ENCODE measurements at places on chromosomes 1 and 21.

DNA sequence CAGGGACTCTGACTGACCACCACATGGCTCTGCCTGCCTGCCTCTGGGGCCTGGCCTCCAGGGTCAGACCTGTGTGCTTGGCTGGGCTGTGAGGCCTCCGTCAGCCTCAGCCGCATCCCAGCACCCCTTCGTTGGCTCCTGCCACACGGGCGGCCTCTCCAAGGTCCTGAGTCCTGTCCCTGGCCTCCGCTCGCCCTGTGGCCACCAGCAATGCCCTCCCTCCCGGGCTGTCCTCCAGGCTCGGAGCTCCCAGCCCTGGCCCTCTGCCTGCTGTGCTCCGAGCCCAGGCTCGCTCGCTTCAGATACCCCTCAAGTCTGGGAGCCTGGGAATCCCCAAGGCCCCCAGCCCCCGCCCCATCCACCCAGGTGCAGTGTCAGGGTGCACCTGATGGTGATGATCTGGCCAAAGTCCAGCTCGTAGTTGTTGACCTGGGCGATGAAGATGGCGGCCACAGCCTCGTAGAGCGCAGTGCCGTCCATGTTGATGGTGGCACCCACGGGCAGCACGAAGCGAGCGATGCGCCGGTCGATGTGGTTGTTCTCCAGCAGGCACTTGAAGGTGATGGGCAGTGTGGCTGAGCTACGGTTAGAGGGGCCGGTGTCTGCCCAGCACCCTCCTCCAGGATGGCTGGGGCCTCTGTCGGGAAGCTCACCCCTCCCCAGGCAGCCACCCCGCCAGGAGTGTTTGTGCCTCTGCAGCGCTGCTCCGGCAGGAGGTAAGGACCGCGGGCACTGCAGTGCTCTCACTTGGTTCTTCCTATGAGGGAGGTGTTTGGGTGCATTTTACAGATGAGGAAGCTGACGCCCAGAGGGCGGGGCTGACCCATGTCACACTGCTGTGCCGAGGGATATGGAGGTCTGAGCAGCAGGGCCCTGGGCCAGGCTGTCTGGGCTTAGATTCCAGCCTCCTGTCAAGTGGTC, 28.5 kb downstream of the PODN start:
- DNase-seq, result peak; percentile 82

DNA sequence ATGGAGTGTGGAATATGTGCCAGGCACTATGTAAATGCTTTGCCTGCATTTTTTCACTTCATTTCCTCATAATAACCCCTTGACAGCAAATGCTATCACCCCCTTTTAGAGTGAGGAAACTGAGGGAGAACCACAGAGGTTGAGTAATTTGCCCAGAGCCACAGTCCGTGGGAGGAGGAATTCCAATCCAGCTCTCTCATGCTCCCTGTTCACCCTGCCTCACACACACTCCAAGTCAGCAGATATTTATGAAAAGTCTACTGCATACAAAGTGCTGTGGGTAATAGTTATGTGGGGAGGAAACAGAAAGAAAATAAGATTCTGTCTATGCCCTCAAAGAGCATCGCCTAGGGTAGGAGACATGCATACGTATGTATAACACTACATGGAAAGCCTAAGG, 30.9 kb upstream of the RBM15 start:
- DNase-seq, result no peak

DNA sequence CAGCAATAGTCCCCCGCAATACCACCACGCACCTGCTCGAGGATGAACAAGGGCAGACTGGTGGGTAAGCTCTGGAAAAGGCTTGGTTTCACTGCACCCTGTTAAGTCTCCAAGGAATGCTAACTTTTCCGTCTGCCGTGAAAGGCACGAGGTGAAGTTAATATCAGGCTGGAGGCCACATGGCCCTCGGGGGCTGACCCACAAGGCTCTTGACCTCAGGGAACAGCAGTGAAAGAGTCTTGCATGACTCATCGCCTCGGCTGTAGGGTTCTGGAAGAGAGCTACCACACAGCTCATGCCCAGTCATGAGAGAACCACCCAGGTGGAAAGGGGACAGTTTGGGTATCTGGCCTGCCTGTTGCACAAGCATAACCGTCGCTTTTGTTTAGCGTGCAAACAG, 24.7 kb downstream of the SCCPDH start:
- no peak for DNase-seq

DNA sequence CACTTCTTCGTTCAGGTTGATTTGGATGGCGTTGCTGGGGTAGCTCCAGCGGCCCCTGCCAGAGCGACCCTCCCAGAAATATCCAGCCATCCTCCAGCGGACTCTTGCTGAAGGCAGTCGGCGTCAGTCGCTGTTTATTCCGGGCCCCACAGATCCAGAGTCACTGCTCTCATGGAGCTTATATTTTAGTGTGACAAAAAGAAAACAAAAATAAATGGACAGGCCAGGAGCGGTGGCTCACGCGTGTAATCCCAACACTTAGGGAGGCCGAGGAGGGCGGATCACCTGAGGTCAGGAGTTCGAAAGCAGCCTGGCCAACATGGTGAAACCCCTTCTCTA, 791 bp upstream of the CFAP298 start:
- no peak for DNase-seq

DNA sequence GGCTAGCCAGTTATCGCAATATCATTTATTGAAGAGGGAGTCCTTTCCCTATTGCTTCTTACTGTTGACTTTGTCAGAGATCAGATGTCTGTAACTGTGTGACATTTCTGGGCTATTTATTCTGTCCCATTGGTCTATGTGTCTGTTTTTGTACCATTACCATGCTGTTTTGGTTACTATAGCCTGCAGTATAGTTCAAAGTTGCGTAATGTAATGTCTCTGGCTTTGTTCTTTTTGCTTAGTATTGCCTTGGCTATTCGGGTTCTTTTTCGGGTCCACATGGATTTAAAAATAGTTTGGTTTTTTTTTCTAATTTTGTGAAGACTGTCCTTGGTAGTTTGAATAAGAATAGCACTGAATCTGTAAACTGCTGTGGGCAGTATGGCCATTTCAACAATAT, 273.7 kb downstream of the SDCCAG8 start:
- DNase-seq, result no peak

DNA sequence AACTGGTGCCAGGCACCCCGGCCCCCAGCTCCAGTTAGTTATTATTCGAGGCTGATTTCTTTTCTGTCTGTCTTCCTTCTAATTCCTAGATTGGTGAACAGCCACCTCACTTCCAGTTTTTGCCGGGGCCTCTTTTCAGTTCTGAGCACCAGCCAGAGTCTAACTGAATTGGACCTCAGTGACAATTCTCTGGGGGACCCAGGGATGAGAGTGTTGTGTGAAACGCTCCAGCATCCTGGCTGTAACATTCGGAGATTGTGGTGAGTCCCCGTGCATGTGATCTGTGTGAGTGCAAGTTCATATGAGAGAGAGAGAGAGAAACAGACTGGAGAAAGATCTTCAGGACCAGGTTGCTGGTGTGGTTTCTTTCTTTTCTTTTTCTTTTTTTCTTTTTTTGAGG, 13.5 kb downstream of the NLRP3 start:
- no peak for DNase-seq

DNA sequence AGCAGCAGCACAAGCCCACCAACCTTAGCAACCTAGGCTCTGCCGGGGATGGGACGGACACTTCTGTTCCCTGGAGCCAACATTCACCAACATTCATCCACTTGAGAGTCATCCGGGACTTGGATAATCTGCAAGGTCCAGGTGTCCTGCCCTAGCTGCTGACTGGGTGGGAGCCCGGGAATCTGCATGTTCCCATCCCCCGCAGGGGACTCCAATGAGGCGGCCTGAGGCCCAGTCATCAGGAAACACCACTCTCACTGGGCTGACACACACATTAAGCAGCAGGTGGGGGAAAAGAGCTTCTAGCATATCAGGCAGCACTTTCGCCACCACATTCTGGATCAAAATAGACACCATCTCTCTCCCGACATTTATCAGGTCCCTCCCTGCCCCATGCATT, 38.4 kb upstream of the CCSAP start:
- DNase-seq, result no peak

DNA sequence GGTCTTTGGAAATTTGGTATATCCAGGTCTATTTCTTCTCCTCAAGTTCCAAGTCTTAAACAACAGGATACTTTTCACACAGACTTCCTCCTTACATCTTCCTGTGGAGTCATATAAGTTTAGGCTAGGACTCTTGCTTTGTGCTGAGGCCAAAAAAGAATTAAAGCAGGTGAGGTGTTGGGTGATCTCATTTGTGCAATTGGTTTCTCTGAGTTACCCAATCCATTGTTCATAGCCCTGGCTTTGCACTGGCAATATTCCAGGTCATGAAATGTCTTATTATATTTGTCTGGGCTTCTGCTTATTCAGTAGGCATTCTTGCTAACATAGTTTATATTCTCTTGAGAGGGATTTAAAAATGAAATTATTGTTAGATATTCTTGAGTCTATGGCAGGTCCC, 14.1 kb upstream of the KIAA0040 start:
- DNase-seq, result no peak

DNA sequence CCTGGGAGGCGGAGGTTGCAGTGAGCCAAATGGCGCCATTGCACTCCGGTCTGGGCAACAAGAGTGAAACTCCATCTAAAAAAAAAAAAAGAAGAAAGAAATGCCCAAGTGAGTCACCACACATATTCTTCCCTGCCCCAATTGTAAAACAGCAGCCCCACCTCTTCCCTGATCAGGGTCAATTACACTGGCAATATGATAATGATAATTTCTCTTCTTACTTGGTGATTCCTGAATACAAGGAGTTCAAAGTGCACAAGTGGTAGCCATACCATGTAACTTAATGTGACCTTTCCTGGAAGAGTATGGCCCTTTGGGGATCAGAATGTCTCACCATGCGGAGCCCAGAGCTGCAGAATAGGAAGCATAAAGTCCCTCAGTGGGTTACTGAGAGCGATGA, 11.8 kb upstream of the CGN start:
- DNase-seq, result no peak

DNA sequence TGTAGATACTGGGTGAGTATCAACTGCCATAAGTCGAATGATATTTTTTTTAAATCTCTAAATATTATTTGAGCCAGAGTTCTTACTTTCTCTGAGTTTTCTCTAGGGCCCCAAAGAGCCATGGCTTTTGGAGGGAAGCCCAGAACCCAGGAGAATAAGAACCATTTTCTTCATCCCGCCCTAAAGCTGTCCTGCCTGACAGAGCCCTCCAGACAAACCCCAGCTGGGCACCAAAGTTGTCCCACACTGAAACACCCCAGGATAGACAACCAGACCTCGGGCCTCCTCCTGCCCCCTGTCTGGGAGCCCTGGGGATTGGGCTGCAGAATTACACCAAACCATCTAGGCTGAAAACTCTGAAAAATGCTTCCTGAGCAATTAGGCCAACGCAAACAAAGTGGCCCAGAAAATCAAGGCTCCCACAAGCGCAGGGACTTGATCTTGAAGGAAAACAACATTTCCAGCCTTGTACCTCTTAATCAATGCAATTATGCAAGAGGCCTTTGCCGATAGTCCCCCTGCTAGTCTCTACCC, 113.1 kb downstream of the RRAGC start:
- no peak for DNase-seq

GRCh38 chr1:48728584-48728983, 48.1 kb downstream of the BEND5 start:
- no peak for DNase-seq

DNA sequence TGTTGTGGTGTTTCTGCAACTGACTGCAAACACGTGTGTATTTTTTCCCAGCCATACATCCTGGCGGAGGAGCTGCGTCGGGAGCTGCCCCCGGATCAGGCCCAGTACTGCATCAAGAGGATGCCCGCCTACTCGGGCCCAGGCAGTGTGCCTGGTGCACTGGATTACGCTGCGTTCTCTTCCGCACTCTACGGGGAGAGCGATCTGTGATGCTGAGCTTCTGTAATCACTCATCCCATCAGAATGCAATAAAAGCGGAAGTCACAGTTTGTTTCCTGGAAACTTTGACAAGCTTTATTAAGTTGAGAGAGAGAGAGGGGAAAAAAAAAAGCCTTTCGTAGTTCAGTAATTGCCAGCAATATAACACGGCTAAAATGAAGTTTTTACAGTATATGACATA, 32.7 kb upstream of the MTR start:
- no peak for DNase-seq

- DNase-seq, result peak; percentile 78
These were observed 145.2 kb upstream of the ZNF648 start for GRCh38 chr1:182206626-182207239.

GRCh38 chr21:17786071-17786850, 32.9 kb downstream of the C21orf91 start:
- DNase-seq, result no peak

DNA sequence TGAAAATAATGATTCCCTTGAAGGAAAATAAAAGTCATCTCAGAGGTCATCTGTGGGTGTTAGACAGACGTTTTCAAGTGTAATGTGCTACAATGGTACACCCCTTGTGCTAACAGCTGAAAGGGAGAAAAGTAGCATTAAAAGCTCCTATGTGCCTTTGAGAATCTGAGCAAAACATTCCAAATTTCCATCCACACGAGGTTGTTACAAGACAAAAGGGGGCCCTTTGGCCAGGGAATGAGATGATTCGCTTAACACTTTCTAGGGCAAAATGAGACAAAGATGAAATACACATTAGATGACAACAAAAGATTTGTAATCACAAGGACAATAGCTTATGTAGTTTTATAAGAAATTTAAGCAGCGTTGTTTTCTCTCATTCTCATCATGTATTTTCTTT, 303.6 kb downstream of the LMX1A start:
- no peak for DNase-seq

GRCh38 chr1:193406901-193407300, 220.5 kb upstream of the B3GALT2 start:
- DNase-seq, result no peak

DNA sequence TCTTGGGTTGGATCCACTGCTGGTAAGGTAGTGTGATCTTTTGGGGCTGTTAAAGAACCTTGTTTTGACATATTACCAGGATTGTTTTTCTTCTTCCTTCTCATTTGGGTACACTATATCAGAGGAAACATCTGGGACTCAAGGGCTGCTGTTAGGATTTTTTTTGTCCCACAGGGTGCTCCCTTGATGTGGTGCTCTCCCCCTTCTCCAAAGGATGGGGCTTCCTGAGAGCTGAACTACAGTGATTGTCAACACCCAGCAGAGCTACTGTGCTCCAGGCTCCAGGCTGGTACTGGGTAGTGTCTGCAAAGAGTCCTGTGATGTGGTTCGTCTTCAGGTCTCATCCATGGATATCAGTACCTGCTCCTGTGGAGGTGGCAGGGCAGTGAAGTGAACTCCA, 20.6 kb downstream of the IFI16 start:
- DNase-seq, result no peak

DNA sequence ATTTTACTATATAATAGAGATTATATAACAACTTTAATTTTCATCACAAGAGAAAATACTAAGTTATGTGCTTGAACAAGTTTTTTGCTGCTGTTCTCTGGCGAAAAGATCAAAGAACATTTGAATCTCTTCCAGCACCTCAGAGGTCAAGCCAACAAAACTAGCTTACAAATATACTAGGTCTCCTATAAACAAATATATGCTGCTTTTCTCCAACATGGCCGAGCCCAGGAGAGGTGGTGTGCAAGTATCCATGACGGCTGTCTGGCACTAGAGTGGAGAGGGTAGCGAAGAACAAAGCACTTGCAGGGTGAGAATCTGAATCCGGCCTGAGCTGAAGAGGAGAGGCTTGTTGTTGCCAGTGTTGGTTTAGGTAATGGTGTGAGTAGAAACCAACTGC, 7.5 kb upstream of the FMO3 start:
- DNase-seq, result no peak

Measured in Right ventricle myocardium superior (tissue), 1 donor.